Neural crest cell (in vitro differentiated cells): ENCODE measurements at places on chromosomes 2 and 18.

- DNase-seq, result no peak
- H3K27me3 ChIP-seq, result no peaks in the 10 kb centered on the region
- no peak overlapping the region for H3K27ac ChIP-seq
- peaks cover 4% of the 10 kb centered on the region for H3K4me1 ChIP-seq
- no peaks in the 10 kb centered on the region for H3K36me3 ChIP-seq
Observed at GRCh38 chr2:128687565-128687964, 368.9 kb upstream of the HS6ST1 start.

- no peak overlapping the region for H3K27ac ChIP-seq
- H3K4me1 ChIP-seq, result peaks cover 6% of the 10 kb centered on the region
- no peaks in the 10 kb centered on the region for H3K36me3 ChIP-seq
- H3K4me3 ChIP-seq, result no peak overlapping the region
- no peaks in the 10 kb centered on the region for H3K27me3 ChIP-seq
Observed at GRCh38 chr2:15700131-15700530, 108.5 kb downstream of the DDX1 start.

- peaks cover 24% of the 10 kb centered on the region for H3K4me1 ChIP-seq
- peaks cover 7% of the 10 kb centered on the region for H3K27me3 ChIP-seq
- no peak for DNase-seq
- no peaks in the 10 kb centered on the region for H3K36me3 ChIP-seq
Observed at GRCh38 chr18:79570266-79571201, 109.1 kb upstream of the CTDP1 start.

GRCh38 chr18:39230086-39230803, 1664.6 kb upstream of the CELF4 start:
- no peak overlapping the region for H3K27ac ChIP-seq
- DNase-seq, result no peak
- H3K27me3 ChIP-seq, result no peaks in the 10 kb centered on the region
- peaks cover 14% of the 10 kb centered on the region for H3K36me3 ChIP-seq

DNA sequence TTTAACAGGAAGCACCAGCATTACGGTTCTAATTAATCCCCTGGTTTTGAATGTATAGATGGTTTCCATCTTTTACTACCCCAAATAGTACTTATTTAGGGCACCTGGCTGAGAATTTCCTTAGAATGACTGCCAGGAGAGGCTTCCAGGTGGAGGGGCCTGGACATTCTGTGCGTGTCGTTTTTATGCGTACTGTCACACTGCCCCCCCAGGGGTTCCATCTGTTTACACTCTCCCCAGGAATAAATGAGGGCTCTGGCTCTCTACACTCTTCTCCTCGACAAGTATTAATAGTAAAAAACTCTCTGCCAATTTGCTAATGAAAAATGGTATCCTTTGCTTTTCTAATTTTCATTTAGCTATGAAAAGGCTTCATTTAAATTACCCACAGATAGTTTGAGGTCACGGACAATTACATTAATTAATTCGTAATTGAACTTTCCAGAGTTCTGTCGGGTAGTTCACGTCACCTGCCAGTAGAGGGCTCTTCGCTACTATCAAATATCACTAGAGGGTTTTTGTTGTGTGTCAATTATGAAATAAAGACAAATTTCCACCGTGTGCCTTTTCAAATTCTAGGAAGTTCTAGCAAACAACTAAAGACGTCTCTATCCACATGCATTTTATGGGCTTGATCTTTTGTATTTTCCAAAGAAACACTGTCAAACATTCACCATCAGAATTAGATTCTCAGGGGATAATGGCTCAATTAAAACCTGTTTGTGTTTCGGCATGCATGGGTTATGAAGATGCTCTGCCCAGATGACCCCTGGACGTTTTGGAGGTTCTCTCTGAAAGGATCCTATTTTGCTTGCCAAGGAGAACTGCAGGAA, 88.8 kb upstream of the ASB18 start:
- H3K36me3 ChIP-seq, result no peaks in the 10 kb centered on the region
- peaks cover 10% of the 10 kb centered on the region for H3K4me1 ChIP-seq
- H3K27me3 ChIP-seq, result no peaks in the 10 kb centered on the region
- H3K27ac ChIP-seq, result no peak overlapping the region
- no peak overlapping the region for H3K4me3 ChIP-seq

DNA sequence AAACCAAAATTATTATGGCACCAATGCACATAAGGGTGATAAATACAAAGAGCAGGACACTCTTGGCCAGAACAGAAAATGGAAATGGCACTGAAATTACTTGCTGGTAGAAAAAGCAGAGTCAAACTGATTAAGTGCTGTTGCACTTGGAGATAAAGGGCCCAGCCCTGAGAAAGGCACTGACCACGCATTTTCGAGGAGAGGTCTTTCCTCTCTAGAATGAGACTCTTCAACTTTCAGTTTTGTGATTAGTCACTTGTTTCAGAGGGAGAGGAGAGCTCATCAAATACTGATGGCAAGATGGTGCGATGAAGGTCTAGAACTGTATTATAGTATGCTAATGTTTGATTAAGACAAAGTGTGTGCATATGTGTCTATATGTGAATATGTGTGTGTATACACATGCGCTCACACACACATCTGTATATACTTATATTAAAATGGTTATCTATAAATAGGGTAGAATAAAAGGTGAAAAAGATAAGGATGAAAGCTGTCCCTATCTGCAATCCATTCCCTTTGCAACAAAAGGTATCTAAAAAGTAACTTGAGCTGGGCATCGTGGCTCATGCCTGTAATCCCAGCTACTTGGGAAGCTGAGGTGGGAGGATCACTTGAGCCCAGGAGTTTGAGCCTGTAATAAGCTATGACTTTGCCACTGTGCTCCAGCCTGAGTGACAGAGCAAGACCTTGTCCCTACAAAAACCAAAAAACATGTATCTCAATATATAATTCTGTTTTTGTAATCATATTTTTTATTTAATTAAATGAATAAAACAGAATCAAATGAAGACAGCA, 48.8 kb upstream of the ZDBF2 start:
- no peaks in the 10 kb centered on the region for H3K27me3 ChIP-seq
- no peak overlapping the region for H3K27ac ChIP-seq

GRCh38 chr2:30480703-30481322, 33.8 kb downstream of the LCLAT1 start:
- peak overlapping the region; percentile 10 for H3K27ac ChIP-seq
- no peaks in the 10 kb centered on the region for H3K4me1 ChIP-seq
- no peaks in the 10 kb centered on the region for H3K27me3 ChIP-seq
- H3K4me3 ChIP-seq, result no peak overlapping the region
- peaks cover 3% of the 10 kb centered on the region for H3K36me3 ChIP-seq
- no peak for DNase-seq

- DNase-seq, result no peak
- no peak overlapping the region for H3K4me3 ChIP-seq
- H3K27ac ChIP-seq, result no peak overlapping the region
Observed at GRCh38 chr18:25180973-25181548, 170.9 kb downstream of the ZNF521 start.

GRCh38 chr18:10377956-10378355, 76.5 kb upstream of the APCDD1 start:
- H3K27ac ChIP-seq, result no peak overlapping the region
- no peak overlapping the region for H3K4me3 ChIP-seq
- no peaks in the 10 kb centered on the region for H3K27me3 ChIP-seq
- no peaks in the 10 kb centered on the region for H3K36me3 ChIP-seq
- peaks cover 45% of the 10 kb centered on the region for H3K4me1 ChIP-seq

DNA sequence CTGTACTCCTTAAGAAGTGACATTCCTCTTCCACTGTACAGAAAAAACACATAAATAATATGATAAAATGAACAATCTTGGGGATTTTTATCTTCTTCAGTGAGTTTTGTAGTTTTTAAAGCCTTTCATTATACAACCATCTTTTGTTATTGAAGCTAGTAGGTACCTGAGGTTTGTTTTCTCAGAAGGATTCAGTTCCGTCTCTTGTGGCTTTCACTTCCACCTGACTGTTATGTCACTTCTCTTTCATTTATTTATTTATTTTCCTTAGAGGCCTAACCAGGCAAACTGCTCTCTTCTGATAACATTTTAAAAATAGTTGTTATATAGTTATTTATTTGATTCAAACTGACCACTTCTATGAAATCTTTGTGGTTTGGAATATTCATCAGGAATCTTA, 464.2 kb downstream of the CCDC85A start:
- H3K27me3 ChIP-seq, result peaks cover 31% of the 10 kb centered on the region
- no peak overlapping the region for H3K4me3 ChIP-seq

DNA sequence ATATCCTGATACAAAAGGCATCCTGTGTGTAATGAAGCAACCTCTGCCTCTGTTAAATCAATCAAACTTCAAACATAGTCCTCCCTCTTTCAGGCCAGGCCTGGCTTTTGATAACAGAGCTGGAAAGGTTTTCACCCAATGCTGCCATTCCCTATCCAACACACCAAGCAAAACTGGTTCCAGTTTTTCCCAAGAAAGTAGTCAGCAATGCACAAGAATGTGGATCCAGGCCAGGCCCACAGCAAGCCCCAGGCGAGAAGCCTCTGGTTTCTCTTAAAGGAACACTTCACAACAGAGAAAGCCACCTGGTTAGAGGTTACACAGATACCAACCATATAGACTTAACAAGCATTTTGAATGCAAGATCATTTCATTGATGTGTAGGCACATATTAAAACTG, 49.2 kb upstream of the CCDC150 start:
- no peak overlapping the region for H3K27ac ChIP-seq
- peaks cover 48% of the 10 kb centered on the region for H3K4me1 ChIP-seq
- peak overlapping the region; percentile 68 for H3K4me3 ChIP-seq
- no peak for DNase-seq
- no peaks in the 10 kb centered on the region for H3K36me3 ChIP-seq
- peaks cover 2% of the 10 kb centered on the region for H3K27me3 ChIP-seq

DNA sequence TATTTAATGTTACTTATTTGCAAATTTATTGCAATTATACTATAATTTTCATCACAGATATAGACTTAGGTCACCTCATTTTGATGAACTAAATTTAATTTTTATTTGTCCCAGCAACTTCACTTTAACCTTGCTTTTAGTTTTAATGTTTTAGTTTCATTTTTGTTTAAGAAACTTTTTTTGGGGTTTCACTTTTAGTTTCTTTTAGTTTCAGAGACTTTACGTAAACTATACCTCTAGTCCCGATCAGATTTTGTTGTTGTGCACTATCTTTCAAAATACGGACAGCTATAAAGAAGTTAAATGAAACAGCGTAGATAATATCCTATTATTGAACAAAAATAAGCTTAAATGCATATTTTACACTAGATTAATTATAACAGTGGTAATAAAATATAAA, 460.5 kb downstream of the ERBB4 start:
- no peak overlapping the region for H3K4me3 ChIP-seq
- DNase-seq, result no peak
- no peak overlapping the region for H3K27ac ChIP-seq
- H3K36me3 ChIP-seq, result no peaks in the 10 kb centered on the region
- H3K27me3 ChIP-seq, result no peaks in the 10 kb centered on the region
- H3K4me1 ChIP-seq, result peaks cover 12% of the 10 kb centered on the region

GRCh38 chr2:224769489-224769888, 53.3 kb upstream of the CCDC195 start:
- no peaks in the 10 kb centered on the region for H3K4me1 ChIP-seq
- H3K36me3 ChIP-seq, result peaks cover 33% of the 10 kb centered on the region
- H3K4me3 ChIP-seq, result no peak overlapping the region
- DNase-seq, result no peak
- H3K27me3 ChIP-seq, result no peaks in the 10 kb centered on the region

DNA sequence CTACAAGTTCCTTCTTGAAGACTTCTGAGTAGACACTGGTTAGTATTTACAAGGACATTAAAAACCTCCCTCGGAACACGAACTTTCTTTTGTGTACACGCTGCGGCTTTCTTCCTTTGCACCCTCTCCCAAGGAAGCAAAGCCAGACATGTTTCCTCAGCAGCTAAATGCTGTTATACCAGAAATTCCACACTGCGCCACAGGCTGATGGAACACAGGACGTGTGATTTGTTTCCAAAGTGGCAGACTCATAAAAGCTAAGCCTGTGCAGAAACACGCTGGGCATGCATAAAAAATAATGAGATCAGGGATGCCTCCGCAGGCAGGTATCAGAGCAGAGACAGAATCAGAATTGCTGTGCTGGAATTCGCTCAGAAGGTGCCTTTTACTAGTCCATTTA, 73.0 kb upstream of the RGPD5 start:
- H3K27ac ChIP-seq, result no peak overlapping the region
- H3K27me3 ChIP-seq, result no peaks in the 10 kb centered on the region
- no peaks in the 10 kb centered on the region for H3K4me1 ChIP-seq
- DNase-seq, result no peak
- H3K4me3 ChIP-seq, result no peak overlapping the region
- H3K36me3 ChIP-seq, result no peaks in the 10 kb centered on the region

DNA sequence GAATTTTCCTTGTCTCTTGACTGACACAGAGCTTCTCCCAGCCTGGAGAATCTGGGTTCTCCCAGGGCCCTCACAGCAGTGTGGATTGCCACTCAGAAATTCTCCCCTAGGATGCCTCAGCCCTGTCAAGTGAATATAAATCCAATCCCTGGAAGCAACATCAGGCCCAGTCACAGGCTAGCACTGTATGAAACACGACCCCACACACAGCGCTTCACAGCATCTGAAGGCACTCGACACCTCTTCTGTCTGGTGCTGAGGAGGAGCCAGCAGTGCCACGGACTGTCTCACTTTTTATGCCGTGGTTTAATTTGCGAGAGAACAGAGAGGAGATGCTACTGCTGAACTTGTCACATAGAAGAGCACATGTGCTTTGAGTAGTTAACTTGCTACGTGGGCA, 164.5 kb downstream of the NAPG start:
- DNase-seq, result no peak
- no peak overlapping the region for H3K4me3 ChIP-seq
- no peaks in the 10 kb centered on the region for H3K27me3 ChIP-seq
- peaks cover 7% of the 10 kb centered on the region for H3K4me1 ChIP-seq
- H3K27ac ChIP-seq, result no peak overlapping the region
- peaks cover 13% of the 10 kb centered on the region for H3K36me3 ChIP-seq

DNA sequence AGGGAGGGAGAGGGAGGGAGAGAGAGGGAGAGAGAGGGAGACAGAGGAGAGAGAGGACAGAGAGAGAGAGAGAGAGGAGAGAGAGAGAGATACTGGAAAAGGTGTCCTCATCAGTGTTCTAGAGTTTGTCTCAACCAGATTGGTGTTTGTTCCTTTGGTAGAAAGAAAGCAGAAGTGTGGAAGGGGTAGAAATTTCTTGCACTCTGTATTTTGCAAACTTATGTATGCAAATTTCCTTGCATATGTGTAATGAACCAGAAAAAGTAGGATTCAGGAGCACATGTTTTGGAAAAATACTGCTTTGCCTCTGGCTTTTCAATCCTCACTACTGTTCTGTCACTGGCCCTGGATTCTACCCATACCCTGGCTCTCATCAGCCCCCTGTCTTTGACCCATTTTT, 1.1 kb upstream of the SP140 start:
- no peak for DNase-seq
- H3K27me3 ChIP-seq, result no peaks in the 10 kb centered on the region
- no peaks in the 10 kb centered on the region for H3K36me3 ChIP-seq
- peaks cover 10% of the 10 kb centered on the region for H3K4me1 ChIP-seq

- H3K27ac ChIP-seq, result no peak overlapping the region
- DNase-seq, result peak; percentile 75
- no peaks in the 10 kb centered on the region for H3K36me3 ChIP-seq
- H3K27me3 ChIP-seq, result peaks cover 11% of the 10 kb centered on the region
Observed at GRCh38 chr2:229586746-229587705, 127.3 kb downstream of the DNER start.

- no peaks in the 10 kb centered on the region for H3K27me3 ChIP-seq
- no peaks in the 10 kb centered on the region for H3K4me1 ChIP-seq
- DNase-seq, result no peak
- no peak within 1 kb of the TSS for H3K4me3 ChIP-seq
- peaks cover 2% of the 10 kb centered on the region for H3K36me3 ChIP-seq
Observed at GRCh38 chr2:224401641-224402342, at the start of gene FAM124B. FAM124B (minus strand) TSS chr2:224402107; CDS start chr2:224401768, 339 bp downstream.
